Cerebellum (tissue), 4 donors: ENCODE measurements at places on chromosomes 16 and 17. TPM values are rescaled to one million over a fixed set of nuclear protein-coding genes. Genes with fewer than 3 reads are reported as not detected.

Gene OVCA2
- total RNA-seq: 9.4 TPM

Gene MARVELD3
- 1.2 TPM for total RNA-seq

Gene KRT33A
- not detected for total RNA-seq

Gene KIF19
- 1.1 TPM for total RNA-seq

Gene COQ9
- total RNA-seq: 43.2 TPM

Gene XYLT1
- 42.9 TPM for total RNA-seq

Gene TSPAN10
- total RNA-seq: 0.82 TPM

Gene BEAN1
- 5.3 TPM for total RNA-seq

Gene C16orf92
- total RNA-seq: not detected

Gene SYNGR3
- total RNA-seq: 25.4 TPM

Gene PIRT
- 7.3 TPM for total RNA-seq

Gene ENPP7
- total RNA-seq: not detected

Gene CETP
- 1.2 TPM for total RNA-seq

Gene FAM171A2
- total RNA-seq: 29.8 TPM

Gene LPO
- total RNA-seq: not detected

Gene MMP2
- total RNA-seq: 25.4 TPM

Gene KCNG4
- total RNA-seq: not detected

Gene GJD3
- total RNA-seq: 0.45 TPM

Gene NOG
- 6.9 TPM for total RNA-seq
